ENCODE measurements at places on chromosomes 12 and 14. TPM values are rescaled to one million over a fixed set of nuclear protein-coding genes. Genes with fewer than 3 reads are reported as not detected.

- DNase-seq = no peak
These were observed 364.2 kb downstream of the GALC start for GRCh38 chr14:87628780-87629179.

The ATXN7L3B gene
- 24.9 TPM for polyA plus RNA-seq

- no peak for DNase-seq
These were observed 197.5 kb downstream of the TSPAN9 start for GRCh38 chr12:3274664-3275063.

The IL31 gene
- not detected for polyA plus RNA-seq

DNA sequence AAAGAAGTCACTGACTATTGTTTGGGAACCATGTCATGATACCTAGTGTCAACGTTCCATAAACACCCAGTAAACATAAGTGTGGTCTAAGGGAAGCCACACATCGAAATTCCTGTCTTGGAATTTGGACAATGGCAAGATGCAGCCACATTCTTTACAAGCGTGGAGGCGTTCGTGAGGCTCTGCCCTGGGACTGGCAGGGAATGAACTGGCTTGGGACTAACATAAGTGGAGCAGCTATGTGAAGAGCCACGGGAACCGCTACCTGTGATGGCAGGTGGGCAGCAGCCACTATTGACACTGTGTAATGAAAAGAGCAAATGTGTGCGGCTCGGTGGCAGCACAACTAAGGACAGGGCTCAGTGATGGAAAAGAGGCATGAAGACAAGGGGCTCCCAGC is 10.0 kb upstream of the NRIP2 start:
- DNase-seq = no peak

- DNase-seq = no peak
These were observed 120.4 kb downstream of the CALM1 start for GRCh38 chr14:90517076-90517841.

DNA sequence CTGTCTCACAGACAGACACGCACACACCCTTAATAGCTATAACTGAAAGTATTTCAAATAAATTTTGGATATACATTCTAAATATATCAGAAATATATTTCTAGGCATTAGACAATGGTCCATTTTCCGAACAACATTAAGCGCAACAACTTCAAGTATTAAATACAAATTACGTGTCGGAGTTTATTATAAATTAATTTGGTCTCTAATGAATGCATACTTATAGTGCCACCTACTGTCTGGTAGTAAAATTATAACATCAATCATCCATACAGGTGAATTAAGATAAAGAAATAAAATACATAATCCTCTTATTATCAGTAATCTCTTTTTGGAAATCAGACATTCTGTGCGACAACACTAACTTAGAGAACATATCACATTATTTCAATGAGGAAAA is 27.2 kb upstream of the CMAS start:
- DNase-seq = no peak

GRCh38 chr12:58915634-58916033 is 4.7 kb downstream of the LRIG3 start:
- DNase-seq = no peak
